ENCODE measurements at places on chromosomes 3 and 15.

DNA sequence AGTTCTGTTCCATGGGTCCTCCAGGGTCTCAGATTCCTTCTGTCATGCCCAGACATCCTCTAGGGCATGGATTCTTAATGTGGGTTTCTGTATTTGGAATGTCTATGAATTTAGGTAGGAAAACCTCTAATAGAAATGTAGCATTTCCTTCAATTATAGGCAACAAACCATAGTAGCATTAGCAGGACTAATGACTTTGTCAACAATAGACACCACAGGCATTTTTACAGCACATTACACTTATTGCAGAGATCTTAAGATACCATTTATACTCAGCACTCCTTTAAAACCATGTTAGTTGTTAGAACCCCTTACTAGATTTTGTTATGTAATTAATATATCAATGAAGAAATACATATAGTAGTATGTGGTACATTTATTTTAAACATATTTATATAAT lies 77.8 kb upstream of the TBC1D5 start:
- DNase-seq: no peak

DNA sequence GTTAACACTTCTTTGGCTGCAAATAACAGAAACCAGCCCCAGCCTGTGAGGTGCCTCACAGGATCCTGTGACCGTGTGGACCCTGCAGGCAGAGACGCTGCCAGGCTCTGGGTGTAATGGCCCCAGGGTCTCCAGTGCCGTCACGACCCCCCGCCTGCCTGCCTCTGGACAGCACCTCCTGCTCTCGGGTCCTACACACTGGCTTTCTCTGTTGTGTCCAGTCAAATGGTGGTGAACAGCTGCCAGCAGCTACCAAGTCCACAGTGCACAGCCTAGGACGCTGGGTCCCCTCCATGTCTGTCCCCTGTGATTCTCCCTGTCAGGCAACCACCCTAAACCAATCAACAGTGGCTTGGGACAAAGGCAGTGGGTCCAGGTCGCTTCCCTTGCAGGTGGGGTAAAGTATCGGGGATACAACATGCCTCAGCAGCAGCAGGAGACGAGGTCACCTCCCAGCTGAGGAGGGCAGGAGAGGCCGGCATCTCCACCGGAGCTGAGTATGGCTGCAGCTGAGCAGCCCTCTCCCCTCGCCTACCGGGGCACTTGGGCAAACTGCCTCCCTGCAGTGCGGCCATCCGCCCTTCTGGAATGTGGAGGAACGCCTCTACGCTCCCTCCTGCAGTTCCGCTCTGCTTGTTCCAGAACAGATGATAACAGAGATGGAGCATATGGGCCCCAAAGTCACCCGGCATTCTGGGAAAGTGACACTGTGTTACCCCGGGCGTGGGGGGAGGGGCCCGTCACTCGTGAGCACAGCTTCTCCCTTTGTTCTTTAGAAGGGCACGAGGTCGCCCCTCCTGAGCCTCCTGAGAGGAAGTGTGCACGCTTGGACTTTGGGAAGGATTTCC lies 21.1 kb upstream of the SKOR1 start:
- no peak for DNase-seq

DNA sequence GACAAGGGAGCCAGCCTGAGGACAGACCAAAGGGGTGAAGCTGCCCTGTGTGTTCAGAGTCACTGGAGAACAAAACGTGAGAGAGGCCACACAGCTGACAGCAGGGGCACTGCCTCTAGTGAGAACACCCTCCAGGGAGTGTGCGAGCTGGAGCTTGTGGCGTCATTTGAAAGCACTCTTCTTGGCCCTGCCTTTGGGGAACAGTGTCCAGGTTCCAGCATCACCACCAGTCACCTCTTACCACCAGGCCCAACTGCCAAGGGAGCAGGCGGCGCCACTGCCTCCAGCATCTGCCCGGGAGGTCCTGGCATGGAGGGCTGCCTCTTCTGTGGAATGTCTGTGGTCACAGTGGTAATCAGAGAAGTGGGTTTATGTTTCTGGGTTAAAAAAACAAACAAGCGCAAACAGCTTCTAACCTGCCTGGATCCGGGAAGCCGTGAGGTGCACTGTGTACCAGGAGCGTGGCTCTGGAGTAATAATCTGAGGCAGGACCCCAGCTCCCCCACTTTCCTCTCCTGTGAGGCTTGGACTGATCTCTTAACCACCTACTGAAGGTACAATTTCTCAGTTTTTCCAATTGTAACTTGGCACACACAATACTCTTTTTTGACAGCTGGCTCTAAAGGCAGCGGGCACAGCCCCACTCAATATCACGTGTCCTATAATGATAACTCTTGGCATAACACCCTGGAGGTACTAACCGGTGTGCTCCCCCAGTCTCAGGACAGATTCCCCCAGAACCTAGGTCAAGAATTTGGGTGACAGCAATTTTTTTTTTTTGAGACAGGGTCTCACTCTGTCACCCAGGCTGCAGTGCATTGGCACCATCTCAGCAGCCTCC lies 32.2 kb upstream of the CDCP1 start:
- no peak for DNase-seq

DNA sequence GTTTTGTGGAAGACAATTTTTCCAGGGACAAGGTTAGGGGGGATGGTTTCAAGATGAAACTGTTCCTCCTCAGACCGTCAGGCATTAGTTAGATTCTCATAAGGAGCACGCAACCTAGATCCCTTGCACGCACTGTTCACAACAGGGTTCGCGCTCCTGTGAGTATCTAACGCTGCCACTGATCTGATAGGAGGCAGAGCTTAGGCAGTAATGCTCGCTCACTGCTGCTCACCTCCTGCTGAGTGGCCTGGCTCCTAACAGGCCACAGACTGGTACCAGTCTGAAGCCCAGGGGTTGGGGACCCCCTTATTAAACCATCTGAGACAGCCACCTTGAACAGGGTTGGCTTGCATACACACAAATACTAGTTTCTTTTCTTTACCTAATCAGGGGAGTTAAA lies 13.5 kb upstream of the IMPG2 start:
- DNase-seq: no peak

DNA sequence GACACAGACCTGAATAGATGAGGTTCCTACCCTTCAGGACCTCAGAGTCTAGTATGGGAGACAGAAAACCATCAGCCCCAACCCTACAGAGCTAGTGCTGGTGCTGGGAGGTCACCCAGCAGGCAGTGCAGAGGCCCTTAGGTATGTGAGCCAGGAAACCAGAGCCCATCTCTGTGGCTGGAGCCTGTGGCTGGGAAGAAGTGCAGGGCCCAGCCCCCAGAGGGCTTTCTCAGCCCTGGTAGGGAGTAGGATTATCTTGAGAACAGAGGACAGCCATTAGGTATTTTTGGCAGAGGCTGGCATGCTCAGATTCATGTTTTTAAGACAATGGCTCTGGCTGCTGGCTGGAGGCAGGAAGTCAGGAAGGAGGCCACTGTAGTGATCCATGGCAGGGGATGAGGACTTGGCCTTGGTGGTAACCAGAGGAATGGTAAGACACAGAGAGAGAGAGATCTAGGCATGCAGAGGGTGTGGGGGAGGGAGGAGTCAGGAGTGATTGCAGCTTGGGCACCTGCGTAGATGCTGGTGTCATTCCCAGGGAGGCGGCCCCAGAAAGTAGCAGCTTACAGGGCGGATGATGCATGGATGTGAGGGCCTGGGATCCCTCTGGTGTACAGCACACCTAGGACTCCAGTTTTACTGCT lies 220.9 kb upstream of the EIF1B start:
- DNase-seq: no peak

DNA sequence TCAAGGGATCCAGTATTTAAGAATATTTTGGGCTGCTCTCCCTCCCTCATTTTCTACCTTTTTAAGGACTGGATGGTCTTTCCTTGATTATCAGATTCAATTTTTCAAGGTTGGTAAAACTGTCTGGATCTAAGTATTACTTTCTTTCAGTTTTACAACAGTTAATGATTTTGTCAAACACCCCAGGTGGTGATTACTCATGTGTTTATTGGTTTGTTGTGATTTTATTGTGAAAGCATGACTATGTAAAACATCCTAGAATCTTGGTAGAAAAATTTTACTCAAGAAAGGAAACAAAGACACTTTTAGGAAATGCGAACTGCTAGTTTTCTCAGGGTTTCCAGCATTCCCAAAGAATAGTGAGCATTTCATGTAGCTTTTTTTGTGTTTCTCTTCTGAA lies 7.3 kb downstream of the GTF2E1 start:
- no peak for DNase-seq

DNA sequence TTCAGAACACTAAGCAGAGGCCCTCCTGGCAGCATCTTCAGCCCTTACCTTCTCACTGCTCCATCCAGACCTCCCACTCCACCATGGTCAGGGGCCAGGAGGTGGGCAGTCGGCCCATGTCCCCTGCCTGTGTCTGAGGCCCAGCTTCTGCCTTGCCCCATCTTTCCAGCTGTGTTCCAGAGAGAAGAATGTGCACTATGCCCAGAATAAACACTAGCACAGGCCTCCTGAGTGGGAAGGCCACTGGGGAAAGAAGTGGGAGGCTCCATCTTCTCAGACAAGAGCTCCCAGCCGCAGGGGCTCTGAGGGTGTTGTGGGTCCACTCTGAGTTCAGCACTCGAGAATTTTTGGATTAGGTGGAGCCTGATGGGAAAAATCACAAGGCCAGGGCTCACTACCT lies 44.5 kb downstream of the ADCY5 start:
- DNase-seq: no peak

DNA sequence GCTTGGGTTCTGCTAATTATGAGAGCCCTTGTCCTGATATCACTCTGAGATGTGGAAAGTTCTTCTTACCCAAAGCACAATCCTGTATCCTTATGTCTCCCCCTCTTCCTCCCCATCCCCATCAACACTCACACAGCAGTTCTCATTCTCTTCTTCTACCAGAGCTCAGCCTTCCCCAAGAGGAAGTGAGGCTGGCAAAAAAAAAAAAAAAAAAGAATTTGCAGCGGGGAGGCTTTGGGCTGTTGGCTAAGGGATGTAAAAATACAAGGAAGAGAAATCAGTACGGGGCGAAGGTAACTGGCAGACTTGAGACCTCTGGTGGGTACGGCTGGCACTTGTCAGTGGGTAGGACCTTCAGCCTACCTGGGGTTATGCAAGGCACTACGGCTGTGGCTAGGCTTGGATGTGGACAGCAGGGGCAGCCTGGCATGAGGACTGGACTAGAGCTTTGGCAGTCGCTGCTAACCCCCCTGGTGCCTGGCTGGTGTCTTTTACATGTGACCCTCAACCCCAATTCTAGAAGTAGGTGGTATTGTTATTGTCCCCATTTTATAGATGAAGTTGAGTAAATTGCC lies 5.4 kb downstream of the VIPR1 start:
- DNase-seq: peak; percentile 52

- no peak for DNase-seq
These were observed 17.9 kb downstream of the PLS1 start for GRCh38 chr3:142614059-142614626.

- DNase-seq: no peak
These were observed 22.9 kb downstream of the CTSH start for GRCh38 chr15:78921940-78922339.

Data from MV-4-11 (cell line).